ENCODE measurements at places on chromosomes 6 and 20.
A peak's percentile ranks its signal among the peaks of the same experiment; 100 is the strongest.

DNA sequence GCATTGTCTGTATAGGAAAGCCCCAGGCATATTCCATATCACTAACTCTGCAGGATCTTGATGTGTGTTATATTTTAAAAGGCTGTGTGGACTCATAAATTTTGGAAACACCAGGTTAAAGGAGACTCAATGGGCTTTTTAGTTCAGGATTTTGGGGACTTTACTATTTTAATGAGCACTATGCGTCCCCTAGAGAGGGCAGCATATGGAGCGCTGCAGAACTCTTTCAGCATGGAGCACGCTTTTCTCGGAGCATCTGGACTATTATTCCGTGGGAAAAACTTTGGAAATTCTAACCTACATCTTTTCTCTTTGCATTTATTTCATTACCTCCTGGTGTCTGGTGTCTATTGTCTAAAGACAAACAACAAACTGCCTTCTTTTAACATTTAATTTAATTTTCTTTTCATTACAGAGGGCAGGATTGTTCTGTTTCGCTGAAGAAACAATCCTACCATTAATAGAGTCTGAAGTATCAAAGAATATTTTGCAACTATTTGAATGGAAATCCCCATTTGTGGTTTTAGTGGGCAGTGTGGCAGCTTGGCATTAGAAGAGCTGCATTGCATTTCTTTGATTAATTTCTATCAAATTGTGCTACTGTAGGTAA, 399.9 kb upstream of the HSF2 start:
- DNase-seq: no peak

GRCh38 chr6:15881150-15881549, 218.3 kb upstream of the DTNBP1 start:
- no peak for DNase-seq

DNA sequence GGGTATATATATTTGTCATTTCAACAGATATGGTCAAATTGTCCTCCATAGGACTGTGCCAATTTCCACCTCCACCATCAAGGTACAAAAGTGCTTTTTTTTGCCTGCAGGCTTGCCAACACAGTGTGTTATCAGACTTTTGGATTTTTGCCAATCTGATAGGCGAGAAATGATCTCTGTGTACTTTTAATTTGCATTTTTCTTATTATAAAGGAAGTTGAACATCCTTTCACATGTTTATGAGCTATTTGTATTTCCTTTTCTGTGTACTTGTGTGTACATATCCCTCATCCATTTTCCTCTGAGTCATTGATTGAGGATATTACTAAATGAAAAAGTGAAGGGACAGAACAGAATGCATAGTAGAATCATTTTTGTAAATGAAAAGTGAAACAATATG, 39.0 kb upstream of the PTPN1 start:
- no peak for DNase-seq

- no peak for DNase-seq
Measured at GRCh38 chr6:80489911-80490635, 383.6 kb downstream of the BCKDHB start.

DNA sequence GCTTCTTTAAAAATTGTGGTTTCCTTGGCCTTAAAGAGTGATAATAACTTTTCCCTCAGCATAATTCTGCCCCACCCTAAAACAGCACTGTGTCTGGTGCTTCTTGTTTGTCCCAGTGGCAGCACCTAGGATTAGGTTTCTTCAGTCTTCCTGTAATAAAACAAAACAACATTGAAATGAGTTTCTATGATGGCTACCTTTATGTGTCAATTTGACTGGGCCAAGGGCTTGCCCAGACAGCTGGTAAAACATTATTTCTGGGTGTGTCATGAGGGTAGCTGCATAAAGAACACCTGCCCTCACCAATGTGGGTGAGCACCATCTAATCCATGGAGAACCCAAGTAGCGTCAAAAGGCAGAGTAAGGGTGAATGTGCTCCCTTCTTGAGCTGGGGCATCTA, 117.8 kb downstream of the QRSL1 start:
- peak; percentile 28 for DNase-seq

DNA sequence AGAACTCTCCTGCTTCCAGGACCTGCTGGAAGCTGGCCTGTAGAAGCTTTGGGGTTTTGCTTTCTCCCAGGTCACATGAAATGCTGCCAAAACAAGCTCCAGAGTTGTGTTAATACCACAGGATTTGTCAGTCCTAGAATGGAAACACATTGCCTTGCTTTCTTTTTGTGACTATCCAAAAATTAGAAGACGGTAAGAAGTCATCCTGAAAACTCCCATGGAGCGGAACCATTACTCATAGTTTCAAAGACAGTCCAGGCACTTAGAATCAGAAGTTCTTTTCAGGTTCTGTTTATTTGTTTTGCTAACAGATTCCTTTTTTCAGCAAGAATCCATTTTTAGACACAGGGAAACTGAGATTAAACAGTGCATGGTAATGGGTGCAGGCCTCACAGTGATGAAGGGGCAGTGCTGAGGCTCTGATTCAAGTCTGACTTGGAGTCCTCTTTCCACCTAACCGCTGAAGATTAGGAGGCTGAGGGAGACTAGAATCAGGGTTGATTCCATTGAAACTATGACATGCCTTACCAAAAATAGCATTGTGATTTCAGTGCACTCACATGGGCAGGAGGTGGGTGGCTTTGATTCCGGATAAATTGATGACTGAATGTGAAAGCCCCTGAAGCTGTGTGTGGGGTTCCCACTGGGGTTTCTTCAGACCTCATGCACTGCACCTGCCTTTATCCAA, 72.2 kb upstream of the NAA20 start:
- no peak for DNase-seq

- DNase-seq: no peak
Measured at GRCh38 chr6:31622684-31623091, 2.2 kb downstream of the PRRC2A start.

GRCh38 chr20:58634521-58635278, 16.4 kb upstream of the STX16 start:
- no peak for DNase-seq

DNA sequence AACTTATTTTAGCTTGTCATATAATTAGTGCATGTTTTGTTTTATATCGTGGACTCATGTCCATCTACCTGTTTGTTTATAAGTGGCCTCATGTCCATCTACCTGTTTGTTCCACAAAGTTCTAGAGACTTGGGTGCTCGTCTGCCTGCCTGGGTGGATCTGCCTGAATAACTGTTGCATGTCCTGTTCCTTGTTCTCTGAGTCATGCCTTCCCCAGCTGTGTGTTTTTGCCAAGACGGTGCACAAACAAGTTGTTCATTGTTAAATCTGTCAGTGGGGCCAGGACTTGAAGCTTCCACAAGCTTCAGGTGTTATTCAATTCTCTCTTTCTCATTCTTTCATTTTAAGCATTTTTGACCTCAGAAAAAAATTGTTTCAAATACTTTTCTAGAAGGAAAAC, 358.0 kb upstream of the CITED2 start:
- no peak for DNase-seq

DNA sequence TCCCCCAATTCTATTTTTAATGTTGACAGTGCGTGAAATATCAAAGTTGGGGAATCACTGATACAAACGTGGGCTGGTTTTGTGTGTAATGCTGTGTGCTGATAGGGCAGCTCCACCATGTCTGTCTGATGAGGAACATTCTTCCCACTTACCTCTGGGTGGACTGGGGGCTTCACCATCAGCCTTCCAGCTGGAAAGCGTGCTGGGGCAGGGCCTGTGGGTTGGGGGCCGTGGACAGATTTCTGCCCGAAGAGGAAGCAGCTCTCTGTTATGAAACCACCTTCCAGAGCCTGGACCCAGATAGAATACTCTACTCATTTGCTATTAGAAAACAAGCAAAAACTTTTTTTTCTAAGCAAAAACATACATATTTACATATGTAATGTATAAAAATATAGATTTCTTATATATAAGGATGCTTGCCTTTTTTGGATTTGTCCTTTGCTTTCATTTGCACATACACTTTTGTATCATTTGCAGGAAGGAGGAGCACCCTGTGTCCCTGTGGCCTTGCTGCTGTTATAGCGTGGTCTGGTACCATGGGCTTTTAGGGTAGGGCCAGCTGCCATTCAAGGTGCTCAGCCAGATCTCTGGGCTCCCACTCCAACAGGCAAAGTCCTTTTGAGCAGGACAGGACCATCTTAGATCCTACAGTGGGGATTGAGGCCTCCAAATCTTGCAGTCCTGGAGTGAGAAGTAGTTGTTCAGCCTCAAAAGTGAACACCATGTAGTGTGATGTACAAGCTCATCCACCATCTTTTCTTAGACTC, 48.1 kb downstream of the DUSP22 start:
- DNase-seq: no peak

GRCh38 chr6:68722891-68723527, 87.9 kb downstream of the ADGRB3 start:
- no peak for DNase-seq

- peak; percentile 16 for DNase-seq
Measured at GRCh38 chr6:150764334-150765066, 101.0 kb upstream of the MTHFD1L start.

GRCh38 chr6:39836606-39837005, 44.4 kb downstream of the DAAM2 start:
- no peak for DNase-seq

DNA sequence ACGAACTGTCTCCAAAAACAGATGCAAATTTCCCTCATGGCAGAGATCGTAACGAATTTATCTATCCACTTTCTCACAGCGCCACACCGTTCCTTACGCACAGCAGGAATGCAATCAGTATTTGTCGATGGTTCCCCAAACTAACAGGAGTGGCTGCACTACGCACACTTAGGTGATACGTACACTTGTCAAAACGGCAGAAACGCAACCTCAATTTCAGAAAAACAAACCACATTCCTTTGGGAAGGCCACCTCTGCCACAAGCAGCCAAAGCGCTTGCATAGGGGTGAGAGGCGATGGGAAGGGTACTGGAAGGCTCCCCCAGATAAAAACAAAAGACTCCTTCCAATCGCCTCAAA, 638 bp downstream of the MDN1 start:
- DNase-seq: peak; percentile 37

DNA sequence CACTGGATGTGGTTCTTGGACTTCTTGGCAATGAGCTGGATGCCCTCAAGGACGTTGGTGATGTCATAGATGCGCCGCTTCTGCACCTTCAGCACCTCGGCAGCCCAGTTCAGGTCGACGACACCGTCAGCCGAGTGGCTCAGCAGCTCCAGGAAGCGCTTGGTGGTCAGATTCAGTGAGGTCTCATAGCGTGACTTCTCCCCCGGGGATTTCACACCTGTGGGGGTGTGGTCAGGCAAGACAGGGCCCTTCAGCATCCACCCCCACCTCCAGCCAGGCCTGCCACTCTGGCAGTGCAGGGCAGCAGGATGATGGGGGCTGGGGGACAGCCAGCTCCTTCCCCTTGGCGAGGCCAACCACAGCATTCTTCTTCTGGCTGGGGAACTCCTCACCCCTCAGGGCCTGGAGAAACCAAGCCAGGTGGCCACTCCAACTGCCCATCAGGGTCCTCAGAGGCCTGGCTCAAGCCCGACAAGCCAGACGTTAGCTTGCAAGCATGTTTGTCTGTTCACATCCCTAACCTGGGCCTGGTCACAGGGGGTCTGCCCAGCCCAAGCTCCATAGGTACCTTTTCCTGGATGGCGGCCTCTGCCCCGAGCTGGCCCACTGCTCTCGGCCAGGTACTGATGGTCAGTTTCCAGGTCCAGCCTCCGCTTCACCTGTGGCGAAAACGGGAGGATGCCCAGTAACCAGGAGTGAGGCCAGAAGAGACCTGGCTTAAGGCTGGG, 5.7 kb upstream of the NECAB3 start:
- DNase-seq: no peak

DNA sequence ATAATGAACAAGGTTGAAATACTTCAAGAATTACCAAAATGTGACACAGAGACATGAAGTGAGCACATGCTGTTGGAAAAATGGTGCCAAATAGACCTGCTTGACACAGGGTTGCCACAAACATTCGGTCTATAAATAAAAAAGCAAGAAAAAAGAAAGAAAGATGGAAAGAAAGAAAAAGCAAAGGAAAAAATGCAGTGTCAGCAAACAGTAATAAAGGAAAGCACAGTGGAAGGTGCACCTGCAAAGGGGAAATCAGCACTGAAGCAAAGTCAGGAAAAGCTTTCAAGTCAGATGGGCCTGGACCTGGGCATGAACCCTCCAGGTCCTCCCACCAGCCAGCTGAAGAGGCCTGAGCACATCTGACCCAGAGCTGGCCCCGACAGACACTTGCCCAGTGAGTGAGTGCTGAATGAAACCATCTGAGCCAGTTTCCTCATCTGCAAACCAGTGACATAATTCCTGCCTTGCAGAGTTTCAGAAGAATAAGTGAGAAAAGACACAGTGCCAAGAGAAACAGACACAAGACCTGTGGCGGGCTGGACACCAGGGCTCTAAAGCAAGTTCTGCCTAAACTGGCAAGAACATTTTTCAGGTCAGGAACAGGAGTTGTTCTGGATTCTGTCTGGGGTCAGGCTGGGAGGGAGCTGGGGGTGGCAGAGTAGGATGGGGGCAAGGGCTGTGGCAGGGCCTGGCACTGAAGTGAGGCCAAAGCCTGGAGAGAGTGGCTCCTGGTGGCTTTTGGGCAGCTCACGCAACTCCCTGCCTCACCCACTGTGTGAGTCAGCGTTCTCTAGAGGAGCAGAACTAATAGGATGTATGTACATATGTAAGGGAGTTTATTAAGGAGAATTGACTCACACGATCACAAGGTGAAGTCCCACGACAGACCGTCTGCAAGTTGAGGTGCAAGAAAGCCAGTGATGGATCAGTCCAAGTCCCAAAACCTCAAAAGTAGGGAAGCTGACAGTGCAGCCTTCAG, 23.9 kb upstream of the MICB start:
- DNase-seq: no peak

DNA sequence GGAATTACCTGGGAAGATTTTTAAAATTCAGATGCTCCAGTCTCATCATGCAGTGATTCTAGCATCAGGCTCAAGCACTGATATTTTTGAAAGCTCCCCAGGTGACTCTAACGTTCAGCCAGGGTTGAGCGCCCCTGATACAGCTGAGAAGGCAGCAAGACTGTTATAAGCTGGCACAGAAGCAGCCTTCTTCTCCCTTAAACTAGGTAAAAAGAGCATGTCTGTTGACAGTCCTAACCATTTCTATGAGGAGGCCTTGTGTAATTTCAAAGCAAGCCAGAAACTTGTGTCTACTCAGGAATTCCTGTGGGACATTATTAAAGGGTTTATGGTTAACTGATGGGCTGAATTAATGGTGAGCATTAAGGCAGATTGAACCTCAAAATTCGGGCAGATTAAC, 141.9 kb downstream of the PDE7B start:
- no peak for DNase-seq

- peak; percentile 57 for DNase-seq
Measured at GRCh38 chr20:3407040-3407770, at the start of gene DNAAF9. Gene DNAAF9 (minus strand): TSS chr20:3407669. CDS start chr20:3407557, 112 bp downstream.

- no peak for DNase-seq
Measured at GRCh38 chr20:44918761-44919160, 8.9 kb downstream of the PABPC1L start.

DNA sequence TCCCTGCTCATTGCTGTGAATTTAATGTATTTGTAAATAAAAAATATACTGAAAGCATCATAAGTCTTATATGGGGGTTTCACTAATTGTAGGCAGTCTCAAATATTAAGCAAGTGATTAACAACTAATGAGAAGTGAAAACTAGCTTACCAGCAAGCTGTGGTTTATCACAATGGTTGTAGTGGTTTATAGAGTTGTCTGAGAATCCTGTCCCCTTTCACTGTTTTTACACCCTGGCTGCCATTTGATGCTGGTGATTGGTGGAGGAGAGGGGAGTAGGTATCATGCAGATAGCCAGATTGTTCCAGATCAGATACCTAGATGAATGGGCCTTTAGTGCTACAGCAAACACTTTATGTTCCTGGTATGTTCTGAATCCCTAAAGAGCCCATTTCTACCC, 6.0 kb downstream of the MKKS start:
- DNase-seq: no peak

GRCh38 chr6:45226081-45226480, 102.0 kb upstream of the RUNX2 start:
- no peak for DNase-seq
